ENCODE measurements at places on chromosomes 4 and X.

- DNase-seq, result no peak
Observed at GRCh38 chr4:42309361-42310260, 87.7 kb upstream of the SHISA3 start.

GRCh38 chr4:52192001-52192400 lies 140.9 kb downstream of the SPATA18 start:
- no peak for DNase-seq

DNA sequence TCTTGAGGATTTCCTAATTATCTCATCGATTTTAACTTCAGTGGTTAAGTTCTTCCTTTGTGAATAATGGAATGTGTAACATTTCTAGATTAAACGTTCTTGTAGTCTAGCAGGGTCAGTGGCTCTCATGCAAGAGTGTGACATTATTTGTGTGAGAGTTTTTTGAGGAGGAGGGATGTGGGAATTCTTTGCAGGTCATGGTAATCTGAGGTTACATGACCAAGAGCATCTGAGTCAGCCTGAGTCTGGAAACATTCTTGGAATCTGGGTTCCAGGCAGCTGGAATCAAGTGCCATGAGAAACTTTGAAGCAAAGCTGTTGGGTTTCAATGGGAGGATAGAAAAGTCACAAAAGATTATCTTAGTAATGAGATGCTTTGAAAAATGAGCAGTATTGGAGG lies 49.5 kb downstream of the GK start:
- DNase-seq, result peak; percentile 68

DNA sequence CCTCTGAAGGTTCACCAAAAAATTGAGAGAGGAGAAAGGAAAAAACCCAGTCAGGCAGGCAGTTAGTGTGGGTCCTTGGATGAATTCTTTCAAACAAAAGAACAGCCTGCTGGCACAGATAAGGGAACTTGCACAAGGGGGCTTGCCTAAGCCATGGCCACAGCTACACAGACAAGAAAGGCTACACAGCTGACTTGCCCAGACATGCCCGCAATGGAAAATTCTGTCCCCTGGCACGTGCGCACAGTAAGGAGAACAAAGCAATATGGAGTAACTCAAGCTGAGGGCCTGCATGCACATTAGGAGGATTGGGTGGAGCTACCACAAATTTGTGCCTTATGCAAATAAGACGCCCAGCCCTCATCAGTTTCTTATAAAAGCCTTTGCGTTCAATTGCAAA lies 512.5 kb upstream of the HTR2C start:
- DNase-seq, result no peak

DNA sequence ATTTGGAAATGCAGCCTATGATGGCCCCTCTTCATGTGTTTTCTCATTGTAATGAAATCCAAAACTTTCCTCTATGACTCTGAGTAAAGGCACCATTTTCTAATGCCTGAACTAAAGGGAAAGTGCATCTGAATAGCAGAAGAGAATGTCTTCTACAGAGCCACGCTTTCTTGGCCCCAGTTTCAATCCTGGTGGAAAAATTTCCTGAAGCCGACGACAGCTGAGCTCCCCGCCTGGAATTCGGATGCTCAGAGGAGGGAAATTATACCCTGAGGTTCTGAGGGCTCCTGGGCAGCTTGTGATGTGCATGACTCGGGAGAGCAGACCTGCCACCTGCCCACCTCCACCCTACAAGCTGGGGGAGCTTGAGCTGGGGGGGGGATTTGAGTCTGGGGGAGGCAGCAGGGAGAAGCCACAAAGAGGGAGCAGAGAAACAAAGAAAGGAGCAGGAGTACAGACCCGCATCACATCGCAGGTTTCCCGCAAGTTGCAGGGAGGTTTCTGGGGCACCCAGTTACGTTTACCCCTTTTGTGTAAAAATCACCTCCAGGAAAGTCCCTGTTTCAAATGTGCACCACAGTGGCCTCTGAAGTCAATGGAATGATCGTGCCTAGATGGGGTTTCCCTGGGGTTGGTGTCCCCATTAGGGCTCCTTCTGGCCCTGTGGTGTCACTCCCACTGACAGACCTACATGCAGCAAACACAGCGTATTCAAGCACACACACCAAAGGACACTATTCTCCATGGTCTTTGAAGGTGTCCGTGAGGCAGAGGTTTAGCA lies 145.6 kb upstream of the RBPJ start:
- no peak for DNase-seq

GRCh38 chrX:45322382-45322781 lies 121.7 kb upstream of the DIPK2B start:
- DNase-seq, result peak; percentile 53

DNA sequence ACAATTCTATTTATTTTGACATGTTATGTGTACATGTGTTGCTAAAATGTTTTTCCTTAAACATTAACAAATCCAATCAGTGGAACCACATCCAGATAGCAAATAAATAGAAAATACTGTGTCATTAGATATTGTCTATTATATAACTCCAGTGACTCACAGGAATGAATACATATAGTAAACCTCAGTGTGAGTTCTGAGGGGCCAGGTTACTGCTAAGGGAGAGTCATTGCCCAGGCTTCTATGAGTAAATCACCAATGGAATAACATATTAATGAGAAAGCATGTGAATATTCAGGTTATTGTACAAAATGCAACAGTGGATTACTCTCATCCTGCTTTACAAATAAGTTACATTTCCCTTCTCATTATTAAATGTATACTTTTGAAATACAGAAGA lies 27.2 kb downstream of the TACR3 start:
- no peak for DNase-seq

- peak; percentile 40 for DNase-seq
Observed at GRCh38 chr4:184355111-184355604, 119.2 kb downstream of the IRF2 start.

- no peak for DNase-seq
Observed at GRCh38 chr4:142959173-142959572, 113.1 kb upstream of the INPP4B start.

- no peak for DNase-seq
Observed at GRCh38 chr4:120796271-120796670, 126.3 kb downstream of the PRDM5 start.

GRCh38 chrX:29941287-29941686 lies 274.1 kb upstream of the MAGEB2 start:
- DNase-seq, result no peak

- no peak for DNase-seq
Observed at GRCh38 chr4:21769404-21770147, 179.0 kb downstream of the KCNIP4 start.

- DNase-seq, result no peak
Observed at GRCh38 chr4:97851115-97851514, 292.2 kb downstream of the STPG2 start.
